CD4-positive, alpha-beta T cell (primary cell): ENCODE measurements at places on chromosomes 3 and 15.

- DNase-seq = no peak
Measured at GRCh38 chr3:16055606-16056211, 118.8 kb upstream of the GALNT15 start.

GRCh38 chr15:47725906-47726305, 8.6 kb downstream of the SEMA6D start:
- DNase-seq = no peak

DNA sequence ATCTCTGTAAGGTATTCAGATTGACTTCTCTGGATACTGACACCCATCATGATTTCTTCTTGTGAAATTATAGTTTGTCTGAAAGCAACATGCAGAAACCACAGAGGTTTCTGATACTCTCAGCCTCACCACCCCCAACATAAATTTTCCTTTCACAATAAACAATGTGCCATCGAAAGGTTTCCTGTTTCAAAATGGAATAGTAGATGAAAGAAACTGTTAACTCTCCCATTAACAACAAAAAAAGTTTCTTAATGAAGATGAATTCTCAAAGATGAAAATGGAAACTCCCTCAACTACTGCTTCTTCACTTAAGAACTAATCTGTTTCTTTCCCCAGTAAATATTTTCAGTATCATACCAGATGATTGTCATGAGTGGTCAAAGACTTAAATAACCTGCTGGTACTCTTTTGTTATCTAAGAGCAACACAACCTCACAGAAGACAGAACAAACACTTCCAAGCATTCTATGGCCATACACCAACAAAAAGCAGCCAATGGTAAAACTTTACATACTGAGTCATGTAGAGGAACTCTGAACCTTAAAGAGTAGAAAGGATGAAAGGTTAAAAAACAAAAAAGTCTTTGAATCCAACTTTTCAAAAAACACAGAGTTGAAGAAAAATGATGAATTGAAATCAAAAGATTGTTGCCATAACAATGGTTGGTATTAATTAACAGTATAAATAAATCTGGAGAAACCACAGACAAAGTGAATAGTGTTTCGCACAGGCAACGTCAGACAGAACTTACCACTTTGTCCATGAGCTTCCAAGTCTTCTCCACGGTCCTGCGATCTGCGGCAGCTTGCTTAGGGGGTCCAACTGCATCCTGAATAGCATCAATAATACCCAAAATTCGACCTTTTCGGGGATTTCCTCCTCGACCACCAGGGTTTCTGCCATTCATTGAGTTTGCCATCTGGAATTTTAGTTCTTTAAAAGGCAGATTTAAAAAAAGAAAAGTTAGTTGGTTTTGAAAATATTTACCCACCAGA, 1.9 kb downstream of the CBLB start:
- DNase-seq = peak; percentile 43

DNA sequence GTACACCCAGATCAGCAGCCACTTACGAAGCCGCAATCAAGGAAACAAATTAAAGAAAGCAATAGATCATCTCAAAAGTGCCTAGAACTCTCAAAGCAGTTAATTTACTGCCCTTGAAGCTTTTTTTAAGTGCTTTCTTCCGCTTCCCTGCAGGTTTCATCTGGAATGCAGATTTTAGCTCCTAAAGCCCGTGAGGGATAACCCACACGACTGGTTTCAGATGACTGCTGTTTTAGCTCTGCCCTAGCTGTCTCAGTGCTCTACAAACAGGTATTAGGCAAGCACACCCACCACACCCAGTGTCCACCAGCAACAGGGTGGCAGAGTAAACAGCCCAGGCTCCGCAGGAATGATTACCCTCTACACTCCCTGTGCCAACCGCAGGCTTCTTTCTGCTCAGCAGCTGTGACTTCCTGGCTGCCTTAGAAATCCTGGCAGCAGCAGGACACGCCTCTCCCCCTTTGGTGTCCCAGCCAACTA, 126.0 kb downstream of the FMN1 start:
- DNase-seq = no peak

DNA sequence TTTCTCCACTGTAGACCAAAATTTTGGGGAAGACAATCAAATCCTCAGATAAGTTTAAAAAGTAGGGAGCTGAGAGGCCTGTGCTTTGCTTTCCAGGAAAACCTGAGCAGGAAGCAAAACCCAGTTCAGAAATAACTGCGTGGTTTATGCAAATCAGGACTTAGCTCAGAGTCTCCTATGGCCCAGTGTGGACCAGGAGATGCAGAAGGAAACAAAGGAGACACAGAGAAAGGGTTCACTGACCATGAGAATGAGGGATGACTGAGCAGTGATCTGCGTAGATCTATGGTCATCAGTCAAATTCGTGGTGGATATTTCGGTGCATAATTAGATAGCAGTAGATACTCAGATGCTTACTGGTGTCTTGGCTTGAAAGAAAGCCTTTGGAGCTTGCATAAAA, 196.6 kb downstream of the TPRG1 start:
- no peak for DNase-seq

GRCh38 chr15:99228120-99228770, 21.1 kb downstream of the TTC23 start:
- no peak for DNase-seq

- no peak for DNase-seq
Measured at GRCh38 chr3:30711151-30711550, 104.8 kb downstream of the TGFBR2 start.

GRCh38 chr3:12999147-13000140, 73.8 kb downstream of the IQSEC1 start:
- DNase-seq = no peak

- DNase-seq = no peak
Measured at GRCh38 chr3:125431391-125431790, 56.3 kb upstream of the ZNF148 start.

DNA sequence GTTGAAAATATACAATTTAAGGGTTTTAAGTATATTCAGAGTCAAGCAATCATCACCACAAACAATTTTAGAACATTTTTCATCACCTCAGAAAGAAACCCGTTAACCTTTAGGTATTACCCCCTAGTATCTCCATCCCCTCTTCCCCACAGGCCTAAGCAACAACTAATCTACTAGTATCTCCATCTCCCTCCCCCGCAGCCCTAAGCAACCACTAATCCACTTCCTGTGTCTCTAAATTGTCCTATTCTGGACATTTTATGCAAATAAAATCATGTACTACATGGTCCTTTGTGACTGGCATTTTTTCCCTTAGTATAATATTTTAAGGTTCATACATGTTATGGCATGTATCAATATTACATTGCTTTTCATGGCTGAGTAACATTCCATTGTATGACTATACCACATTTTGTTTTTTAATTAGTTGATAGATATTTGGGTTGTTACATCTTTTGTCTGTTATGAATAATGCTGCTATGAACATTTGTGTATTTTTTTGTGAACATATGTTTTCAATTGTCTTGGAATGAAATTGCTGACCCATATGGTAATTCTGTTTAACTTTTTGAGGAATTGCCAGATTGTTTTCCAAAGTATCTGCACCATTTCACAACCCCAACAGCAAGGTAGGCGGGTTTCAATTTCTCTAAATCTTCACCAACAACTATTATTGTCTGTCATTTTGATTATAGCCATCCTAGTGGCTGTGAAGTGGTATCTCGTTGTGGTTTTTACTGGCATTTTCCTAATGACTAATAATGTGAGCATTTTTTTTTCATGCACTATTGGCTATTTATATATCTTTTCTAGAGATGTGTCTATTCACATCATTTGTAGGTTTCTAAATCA, 215.6 kb upstream of the CD96 start:
- no peak for DNase-seq

GRCh38 chr15:69323893-69324430, 25.2 kb downstream of the PAQR5 start:
- no peak for DNase-seq

DNA sequence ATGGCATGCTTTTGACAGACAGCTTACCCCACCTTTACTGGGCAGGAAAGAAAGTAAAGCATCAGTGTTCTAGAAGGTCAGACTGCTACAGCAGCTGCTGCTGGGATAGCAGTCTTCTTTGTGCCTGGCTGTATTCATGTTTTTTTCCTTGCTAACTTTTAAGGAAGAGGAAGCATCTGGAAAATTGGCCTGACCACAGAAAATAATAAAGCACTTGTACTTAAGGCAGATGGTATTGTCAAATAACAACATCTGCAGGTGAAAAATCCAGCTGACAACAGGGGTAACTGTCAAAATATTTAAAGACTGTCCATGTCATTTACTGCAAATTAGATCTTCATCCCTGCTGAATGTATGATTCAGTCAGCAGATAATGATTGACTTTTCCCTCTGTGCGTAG, 229.0 kb downstream of the OXSM start:
- no peak for DNase-seq

- DNase-seq = no peak
Measured at GRCh38 chr3:52763466-52763865, 7.3 kb downstream of the NEK4 start.

DNA sequence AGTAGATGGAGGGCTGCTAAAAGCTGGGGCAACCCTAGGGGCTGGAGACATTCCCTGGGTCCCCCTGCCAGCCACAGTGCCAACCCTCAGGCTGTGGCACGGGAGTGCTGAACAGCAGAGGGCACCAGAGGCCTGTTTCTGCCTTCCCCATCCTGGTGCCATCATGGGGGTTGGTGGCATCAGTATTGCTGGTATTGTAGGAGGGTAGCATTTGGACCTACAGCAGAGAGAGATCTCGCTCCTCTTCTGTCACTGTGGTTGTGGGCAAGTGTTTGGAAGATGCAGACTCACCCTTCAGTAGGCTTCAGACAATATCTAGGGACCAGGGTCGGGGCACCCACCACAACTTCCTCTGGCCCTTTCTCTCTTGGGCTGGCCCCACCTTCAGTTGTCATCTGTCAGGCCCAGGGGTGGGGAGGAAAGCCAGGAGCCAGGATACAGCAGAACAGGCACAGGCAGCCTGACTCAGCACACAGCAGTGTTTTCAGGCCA, 123.5 kb downstream of the RPLP1 start:
- DNase-seq = peak; percentile 70

DNA sequence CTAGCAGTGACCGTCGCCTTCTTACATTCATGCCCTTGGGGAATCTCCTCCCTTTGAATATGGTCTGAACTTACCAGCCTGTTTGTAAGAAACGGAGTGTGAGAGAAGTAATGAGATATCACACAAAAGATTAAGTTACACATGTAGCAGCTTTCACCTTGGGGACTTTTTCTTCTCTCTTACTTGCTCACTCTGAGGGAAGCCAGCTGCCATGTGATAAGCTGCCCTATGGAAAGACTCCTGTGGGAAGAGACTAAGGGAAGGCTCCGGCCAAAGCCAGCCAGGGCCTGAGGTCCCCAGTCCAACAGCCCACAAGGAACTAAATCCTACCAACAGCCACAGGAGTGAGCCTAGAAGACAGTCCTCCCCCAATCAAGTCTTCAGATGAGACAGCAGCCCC, 190.4 kb upstream of the TSC22D2 start:
- DNase-seq = no peak

DNA sequence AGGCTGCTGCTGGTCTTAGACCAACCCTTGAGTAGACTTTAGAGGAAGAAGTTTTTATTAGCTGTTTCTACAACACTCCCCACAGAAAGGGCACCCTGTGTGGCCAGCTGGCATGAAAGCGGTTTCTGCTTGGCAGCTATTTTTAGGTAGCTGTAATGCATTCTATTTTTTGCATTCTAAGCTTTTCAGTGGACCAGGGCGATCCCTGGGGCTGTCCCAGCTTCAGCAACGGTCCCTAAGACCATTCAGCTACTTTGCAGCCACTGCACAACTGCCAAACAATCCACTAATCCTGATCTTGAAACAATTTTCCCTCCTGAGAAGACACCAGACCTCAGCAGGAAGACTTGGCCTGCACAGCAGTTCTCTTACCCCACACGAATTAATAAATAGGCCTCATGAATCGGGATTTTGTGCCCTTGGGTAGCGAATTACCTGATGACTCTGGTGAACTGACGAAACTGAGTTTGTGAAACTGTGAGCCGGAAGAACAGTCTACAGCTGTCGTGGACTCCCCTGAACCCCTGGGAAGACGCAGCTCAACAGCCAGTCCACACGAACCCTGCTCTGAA, 14.6 kb upstream of the TFRC start:
- no peak for DNase-seq

GRCh38 chr15:100732211-100733055, 130.0 kb downstream of the ASB7 start:
- DNase-seq = no peak

DNA sequence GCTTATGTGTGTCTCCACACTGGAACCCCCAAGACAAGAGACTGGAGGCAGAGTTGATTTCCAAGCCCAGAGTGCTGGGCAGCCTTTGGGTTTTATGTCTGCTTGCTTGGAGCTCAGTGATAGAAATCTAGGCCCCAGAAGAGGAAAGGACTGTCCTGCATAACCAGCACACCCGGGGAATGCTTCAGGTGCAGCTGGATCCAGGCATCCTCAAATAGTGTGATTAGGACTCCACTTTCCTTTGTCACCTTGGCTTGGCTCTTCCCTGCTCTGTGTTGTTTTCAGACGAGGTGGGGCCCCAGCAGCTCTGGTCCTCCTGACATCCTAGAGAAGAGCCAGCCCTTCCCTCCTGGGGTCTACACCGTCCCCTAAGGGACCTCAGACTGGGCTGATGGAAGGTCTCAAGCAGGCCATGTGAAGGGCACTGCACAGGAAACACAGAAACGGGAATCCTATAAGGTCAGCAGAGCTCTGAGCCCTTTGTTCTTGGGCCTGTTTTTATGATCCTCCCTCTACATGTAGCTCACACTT, 143.7 kb downstream of the TJP1 start:
- no peak for DNase-seq

GRCh38 chr3:41690766-41691563, 270.9 kb downstream of the ULK4 start:
- no peak for DNase-seq

DNA sequence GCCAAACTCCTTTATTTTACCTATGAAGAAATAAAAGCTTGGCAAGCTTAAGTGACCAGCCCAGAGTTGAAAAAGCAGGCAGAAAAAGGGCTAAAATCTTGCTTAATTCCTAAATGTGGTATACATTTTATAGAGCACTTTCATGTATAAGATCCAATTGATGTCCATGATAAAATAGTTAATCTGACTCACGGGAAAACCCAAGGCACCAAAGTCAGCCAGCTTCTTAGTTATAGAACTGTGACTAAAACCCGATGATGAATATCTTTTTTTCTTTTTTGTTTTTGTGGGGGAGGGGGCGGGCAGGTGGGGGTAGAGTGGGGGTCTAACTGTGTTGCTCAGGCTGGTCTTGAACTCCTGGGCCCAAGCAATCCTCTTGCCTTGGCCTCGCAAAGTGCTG, 71.4 kb downstream of the PEAK1 start:
- no peak for DNase-seq

- DNase-seq = no peak
Measured at GRCh38 chr15:69443032-69443611, 9.5 kb upstream of the RPLP1 start.

GRCh38 chr3:177642804-177643125, 445.5 kb upstream of the TBL1XR1 start:
- DNase-seq = no peak

GRCh38 chr15:58401991-58402649, 29.7 kb upstream of the LIPC start:
- no peak for DNase-seq
